ENCODE measurements at places on chromosomes 2 and 18. TPM values are rescaled to one million over a fixed set of nuclear protein-coding genes. Genes with fewer than 3 reads are reported as not detected.

The DNAJC5G gene
- not detected for total RNA-seq

The MDH1B gene
- 0.54 TPM for total RNA-seq

The MAP2 gene
- 0.28 TPM for total RNA-seq

GRCh38 chr2:233643128-233643527 is 6.9 kb downstream of the UGT1A10 start:
- H3K36me3 ChIP-seq = no peaks in the 10 kb centered on the region
- no peak for DNase-seq
- H3K27me3 ChIP-seq = no peaks in the 10 kb centered on the region
- H3K4me1 ChIP-seq = no peaks in the 10 kb centered on the region
- H3K4me3 ChIP-seq = no peak overlapping the region
- H3K27ac ChIP-seq = no peak overlapping the region

- no peak overlapping the region for H3K4me3 ChIP-seq
- peaks cover 12% of the 10 kb centered on the region for H3K4me1 ChIP-seq
- DNase-seq = no peak
- peaks cover 19% of the 10 kb centered on the region for H3K36me3 ChIP-seq
Measured at GRCh38 chr2:230723363-230723762, 10.7 kb downstream of the CAB39 start.

DNA sequence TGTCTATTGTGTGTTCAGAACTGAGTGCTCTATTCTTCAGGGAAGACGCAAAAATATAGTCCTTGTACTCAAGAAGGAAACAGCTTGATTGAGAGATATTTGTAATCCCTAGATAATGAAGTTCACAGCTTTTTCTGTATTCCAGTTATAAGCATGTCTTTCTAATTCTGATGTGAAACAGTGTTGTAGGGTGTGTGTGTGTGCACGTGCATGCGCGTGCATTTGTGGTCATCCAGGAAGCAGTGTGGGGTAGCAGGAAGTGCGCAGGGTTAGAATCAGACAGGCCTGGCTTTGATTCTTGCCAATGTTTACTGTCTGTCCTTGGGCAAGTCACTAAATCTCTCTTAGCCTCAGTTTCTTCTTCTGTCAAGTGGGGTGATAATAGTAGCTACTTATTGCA is 87.9 kb downstream of the NPAS2 start:
- H3K27me3 ChIP-seq = no peaks in the 10 kb centered on the region
- DNase-seq = no peak
- peaks cover 2% of the 10 kb centered on the region for H3K36me3 ChIP-seq
- H3K4me1 ChIP-seq = peaks cover 12% of the 10 kb centered on the region

GRCh38 chr2:177689623-177690022 is 297.1 kb downstream of the AGPS start:
- no peak overlapping the region for H3K4me3 ChIP-seq
- no peaks in the 10 kb centered on the region for H3K27me3 ChIP-seq
- no peaks in the 10 kb centered on the region for H3K4me1 ChIP-seq
- no peak for DNase-seq
- no peaks in the 10 kb centered on the region for H3K36me3 ChIP-seq

DNA sequence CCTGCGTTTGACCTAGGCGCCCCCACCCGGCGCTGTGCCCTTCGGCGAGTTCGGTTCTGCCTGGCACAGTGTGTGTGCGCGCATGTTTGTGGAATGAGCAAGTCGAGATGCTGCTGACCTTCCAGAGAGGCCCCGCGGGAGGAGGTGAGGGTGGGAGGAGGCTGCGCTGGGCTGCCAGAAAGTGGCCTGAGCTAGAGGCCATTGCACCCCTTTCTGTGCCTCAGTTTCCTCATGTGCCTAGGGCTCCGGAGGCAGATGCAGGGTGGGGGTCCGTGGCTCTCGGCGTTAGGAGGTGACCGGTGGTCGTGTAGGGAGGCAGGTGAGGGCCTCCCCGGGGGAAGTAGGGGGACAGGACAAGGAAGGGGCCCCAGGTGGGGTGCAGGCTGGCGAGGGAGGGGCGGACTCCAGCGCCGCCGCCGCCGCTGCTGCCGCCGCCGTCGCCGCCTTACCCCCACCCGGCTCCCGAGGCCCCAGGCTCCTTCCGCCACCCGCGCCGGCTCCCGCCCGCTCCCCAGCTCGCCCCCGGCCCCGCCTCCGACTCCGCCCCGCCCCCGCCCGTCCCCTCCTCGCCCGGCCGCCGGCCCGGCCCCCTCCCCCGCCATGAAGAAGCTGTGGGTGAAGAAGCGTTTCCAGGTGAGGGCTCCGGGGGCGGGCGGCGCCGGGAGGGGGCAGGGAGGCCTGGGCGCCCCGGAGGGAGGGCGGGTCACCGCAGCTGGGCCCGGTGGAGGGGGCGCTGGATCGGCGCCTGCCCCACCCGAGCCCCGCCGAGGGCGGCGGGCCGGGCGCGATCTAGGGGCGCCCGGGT is 7.0 kb downstream of the SPEG start:
- H3K4me1 ChIP-seq = peaks cover 29% of the 10 kb centered on the region
- H3K4me3 ChIP-seq = peak overlapping the region; percentile 91
- H3K36me3 ChIP-seq = peaks cover 15% of the 10 kb centered on the region
- peak overlapping the region; percentile 84 for H3K27ac ChIP-seq
- peak; percentile 54 for DNase-seq
